ENCODE measurements at places on chromosomes 12 and 14. TPM values are rescaled to one million over a fixed set of nuclear protein-coding genes. Genes with fewer than 3 reads are reported as not detected.

GPRC5A gene
- 256 TPM for total RNA-seq

DIO3 gene
- total RNA-seq = 0.13 TPM

YAF2 gene
- total RNA-seq = 20.9 TPM

CD27 gene
- total RNA-seq = not detected

CPNE6 gene
- 0.14 TPM for total RNA-seq

ULK1 gene
- total RNA-seq = 27.7 TPM

RERG gene
- total RNA-seq = 0.18 TPM

ATXN7L3B gene
- total RNA-seq = 12.9 TPM

TCTN2 gene
- 13.7 TPM for total RNA-seq

GPD1 gene
- 0.22 TPM for total RNA-seq

OLR1 gene
- total RNA-seq = 0.67 TPM

DHRS4 gene
- total RNA-seq = 49.2 TPM

PTGER2 gene
- total RNA-seq = 4.2 TPM

SOCS2 gene
- 15.8 TPM for total RNA-seq

GNB3 gene
- total RNA-seq = 1.5 TPM

GARIN6 gene
- not detected for total RNA-seq

AICDA gene
- 0.13 TPM for total RNA-seq

RNASE2 gene
- not detected for total RNA-seq

EEF1AKMT3 gene
- 5.5 TPM for total RNA-seq

PNN gene
- 41.9 TPM for total RNA-seq

ALDH6A1 gene
- total RNA-seq = 3.3 TPM

FOXN4 gene
- total RNA-seq = 0.08 TPM

ISCU gene
- total RNA-seq = 84.3 TPM

RD3L gene
- total RNA-seq = not detected

ALG10 gene
- 4.7 TPM for total RNA-seq

MYH6 gene
- total RNA-seq = 0.11 TPM

TMEM117 gene
- 2.3 TPM for total RNA-seq

KERA gene
- total RNA-seq = not detected

GDF3 gene
- total RNA-seq = not detected

KRT3 gene
- total RNA-seq = 0.06 TPM

ZNF705A gene
- not detected for total RNA-seq

XPOT gene
- total RNA-seq = 40.3 TPM

ACADS gene
- 11.5 TPM for total RNA-seq

LIN52 gene
- 3.5 TPM for total RNA-seq

NR1H4 gene
- total RNA-seq = not detected

PTCSC3 gene
- total RNA-seq = not detected

ANKRD33 gene
- not detected for total RNA-seq

KRT74 gene
- not detected for total RNA-seq

SPIC gene
- not detected for total RNA-seq

OR8S1 gene
- not detected for total RNA-seq

AQP2 gene
- total RNA-seq = not detected

Measured in A549 treated with dexamethasone at 1 μM for 4 hours (cell line).